ENCODE measurements at places on chromosomes 2 and 18. TPM values are rescaled to one million over a fixed set of nuclear protein-coding genes. Genes with fewer than 3 reads are reported as not detected.

DNA sequence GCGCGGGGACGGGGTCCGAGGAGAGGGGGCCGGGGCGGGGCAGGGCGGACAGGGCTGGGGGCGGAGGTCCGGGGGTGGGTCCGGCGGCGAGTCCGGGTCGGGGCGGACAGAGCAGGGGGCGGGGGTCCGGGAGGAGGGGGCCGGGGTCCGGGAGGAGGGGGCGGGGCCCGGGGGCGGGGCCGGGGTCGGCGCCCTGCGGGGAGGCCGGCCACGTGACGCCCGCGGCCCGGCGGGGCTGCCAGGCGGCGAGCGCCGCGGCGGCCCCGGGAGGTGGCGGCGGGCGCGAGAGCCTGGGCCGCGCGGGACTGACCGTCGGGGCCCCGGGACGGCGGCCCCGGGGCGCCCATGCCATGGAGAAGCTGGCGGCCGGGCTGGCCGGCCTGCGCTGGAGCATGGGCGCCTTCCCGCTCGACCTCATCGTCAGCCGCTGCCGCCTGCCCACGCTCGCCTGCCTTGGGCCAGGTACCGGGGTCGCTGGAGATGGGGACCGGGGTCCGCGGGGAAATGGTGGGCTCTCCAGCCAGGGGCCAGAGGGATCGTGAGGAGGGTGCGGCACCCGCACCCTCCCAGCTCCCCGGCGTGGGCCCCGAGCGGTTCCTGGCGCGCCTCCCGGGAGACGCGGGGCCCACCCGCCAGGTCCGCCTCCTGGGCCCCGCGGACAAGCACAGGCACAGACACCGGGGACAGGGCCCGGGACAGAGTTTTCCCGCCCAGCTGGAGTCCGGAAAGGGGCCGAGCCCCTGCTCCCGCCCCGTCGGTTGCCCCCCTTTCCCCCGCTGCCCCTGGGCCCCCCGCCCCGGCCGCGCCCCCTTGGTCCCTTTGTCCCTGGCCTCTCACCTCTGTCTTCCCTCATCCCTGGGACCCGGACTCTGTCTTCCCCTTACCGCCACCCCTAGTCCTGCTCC is at the start of gene GAREM2:
GAREM2 (plus strand) TSS at position 218 of the 905 bp plus-strand sequence; CDS start at position 351, 133 bp downstream.
- DNase-seq, result no peak

DNA sequence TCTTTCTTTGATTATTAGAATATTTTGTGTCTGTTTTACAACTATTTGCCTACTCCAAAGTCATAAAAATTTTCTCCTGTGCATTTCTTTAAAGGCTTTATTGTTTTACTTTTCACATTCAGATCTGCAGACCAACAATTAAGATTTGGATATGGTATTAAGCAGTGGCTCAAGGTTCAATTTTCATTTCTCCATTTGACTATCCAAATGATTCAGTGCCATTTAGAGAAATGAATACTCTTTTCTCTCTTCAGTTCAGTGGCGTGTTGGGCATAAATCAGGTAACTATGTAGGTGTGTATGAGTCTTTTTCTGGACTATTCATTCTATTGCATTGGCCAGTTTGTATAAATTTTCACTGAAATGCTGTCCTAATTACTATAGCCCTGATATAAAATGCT is 57.3 kb upstream of the IL1R1 start:
- no peak for DNase-seq

- DNase-seq, result no peak
Measured at GRCh38 chr2:234841321-234842015, 110.3 kb upstream of the SH3BP4 start.

Gene ICOS
- 187 TPM for total RNA-seq

- DNase-seq, result no peak
Measured at GRCh38 chr2:98914713-98915580, 21.1 kb downstream of the CRACDL start.

DNA sequence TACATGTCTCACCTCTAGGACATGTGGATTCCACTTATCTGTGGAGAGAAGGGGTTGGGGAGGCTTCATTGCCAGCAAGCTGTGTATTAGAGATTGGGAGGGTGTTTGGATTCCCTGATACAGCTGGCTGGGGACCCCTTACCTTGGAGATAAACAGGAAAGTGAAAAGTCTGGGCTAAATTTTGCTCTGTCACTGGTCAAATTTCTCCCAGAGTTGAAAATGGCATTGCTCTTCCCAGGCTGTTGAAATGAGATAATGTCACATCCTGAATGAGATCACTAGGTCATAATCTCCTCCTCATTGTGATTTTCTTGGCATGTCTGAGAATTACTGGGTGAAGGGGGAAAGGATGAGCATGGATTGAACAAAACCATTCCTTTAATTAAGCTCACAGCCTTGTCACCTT is 265.0 kb upstream of the PARD3B start:
- no peak for DNase-seq

DNA sequence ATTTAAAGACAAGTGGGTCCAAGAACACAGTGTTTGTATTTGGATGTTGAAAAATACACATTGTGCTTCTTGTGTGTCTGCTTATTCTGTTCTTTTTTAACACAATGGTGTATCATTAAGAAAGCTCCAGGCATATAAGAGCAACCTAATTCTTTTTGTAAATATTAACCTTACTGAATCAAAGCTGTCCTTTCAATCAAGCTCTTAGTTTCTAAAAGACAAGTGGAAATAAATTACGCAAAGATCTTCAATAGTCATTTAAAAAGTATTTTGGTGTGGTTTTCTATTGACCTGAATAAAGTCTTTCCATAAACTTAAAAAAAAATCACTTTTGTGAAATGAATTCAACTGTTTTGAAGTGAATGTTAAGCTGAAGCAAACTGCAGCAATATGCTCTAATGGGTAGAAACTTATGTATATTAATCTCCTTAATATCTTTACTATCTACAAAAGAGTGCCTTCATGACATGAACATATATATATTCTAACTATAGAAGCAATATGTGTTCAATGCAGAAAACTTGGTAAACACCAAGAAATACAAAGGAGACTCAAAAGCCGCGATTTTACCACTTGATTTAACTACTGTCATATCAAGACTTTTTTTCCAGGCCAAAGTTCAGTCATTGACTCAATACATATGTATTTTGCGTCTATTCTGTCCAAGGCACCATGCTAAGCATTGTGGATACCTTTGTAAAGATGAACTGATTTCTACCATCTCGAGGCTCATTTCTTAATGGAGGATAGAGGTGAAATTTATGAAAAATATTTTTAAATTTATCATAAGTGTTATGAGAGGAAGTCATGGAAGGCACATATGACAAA is 97.7 kb downstream of the ARHGAP15 start:
- DNase-seq, result no peak

DNA sequence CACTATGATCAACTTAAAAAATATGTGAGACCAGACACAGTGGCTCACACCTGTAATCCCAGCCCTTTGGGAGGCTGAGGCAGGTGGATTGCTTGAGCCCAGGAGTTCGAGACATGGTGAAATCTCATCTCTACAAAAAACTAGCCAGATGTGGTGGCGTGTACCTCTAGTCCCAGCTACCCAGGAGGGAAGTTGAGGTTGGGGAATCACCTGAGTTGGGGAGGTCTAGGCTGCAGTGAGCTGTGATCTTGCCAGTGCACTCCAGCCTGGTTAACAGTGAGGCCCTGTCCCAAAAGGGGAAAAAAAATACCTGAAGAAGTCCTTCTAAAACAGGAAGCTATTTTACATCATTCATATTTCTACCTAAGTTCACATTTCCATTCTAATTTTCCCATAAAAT is 144.0 kb downstream of the EML6 start:
- no peak for DNase-seq

DNA sequence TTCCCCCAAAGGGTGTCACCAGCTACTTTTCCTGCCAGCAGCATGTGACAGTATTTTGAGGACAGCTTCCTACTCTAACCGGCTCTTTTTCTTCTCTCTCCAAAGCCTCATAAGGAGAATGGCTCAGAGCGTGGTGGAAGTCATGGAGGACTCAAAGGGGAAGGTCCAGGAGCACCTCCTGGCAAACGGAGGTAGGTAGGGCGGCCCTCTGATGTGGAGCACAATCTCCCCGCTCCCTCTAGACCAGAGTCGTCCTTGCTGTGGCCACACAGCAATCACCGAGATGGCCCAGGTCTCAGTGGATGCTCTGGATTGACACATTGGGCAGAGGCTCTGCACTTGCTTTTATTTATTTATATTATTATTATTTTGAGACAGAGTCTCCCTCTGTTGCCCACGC is 32.4 kb downstream of the ATP6V1C2 start:
- DNase-seq, result no peak

DNA sequence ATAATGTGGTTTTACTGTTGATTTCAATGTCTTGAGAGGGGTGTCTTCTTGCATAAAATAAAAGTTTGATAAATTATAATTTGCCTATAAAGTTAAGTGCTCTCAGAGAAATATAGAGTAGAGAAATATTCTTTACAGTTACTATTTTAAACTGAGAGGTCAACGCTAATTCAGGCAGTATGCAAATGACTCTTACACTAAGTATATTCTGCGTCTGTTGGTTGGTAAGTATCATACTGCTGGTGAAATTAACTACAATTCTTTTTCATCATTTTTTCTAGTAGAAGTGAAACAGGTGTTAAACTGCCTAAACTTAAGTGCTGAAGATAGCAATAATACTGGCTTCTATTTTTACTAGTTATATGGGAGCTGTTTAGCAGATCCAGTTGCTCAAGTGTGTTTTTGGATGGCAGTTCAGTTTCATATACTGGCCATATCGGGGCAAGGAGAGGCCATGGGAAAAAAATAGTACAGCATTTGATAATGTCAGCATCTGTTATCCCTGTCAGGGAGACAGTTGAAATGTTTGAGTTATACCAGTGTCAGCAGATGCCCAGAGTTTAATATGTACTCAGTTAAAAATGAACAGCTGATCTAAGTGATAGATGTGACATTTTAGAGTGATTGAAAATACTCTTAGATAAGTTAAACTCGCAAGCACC is 86.2 kb downstream of the MIB1 start:
- DNase-seq, result no peak

Gene GALNT3
- 3.2 TPM for total RNA-seq

- DNase-seq, result no peak
Measured at GRCh38 chr2:133817680-133818566, 249.7 kb upstream of the NCKAP5 start.

DNA sequence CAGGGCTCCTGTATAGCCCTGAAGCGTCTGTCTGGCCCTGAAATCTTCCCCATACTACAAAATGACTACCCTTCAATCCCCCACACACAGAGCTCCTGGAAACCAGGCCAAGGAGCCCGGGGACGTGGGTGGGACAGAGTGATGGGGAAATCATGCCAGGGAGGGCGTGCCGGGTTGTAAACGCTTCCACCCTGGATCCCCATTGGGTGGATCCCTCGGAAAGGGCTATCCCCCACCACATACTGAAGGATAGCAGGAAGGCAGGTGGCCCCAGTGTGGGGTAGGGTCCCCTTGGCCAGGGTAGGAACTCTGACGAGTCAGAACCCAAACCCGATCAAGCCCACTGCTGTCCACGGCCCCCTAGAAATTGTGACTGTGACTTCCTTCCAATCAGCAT is 91.7 kb downstream of the INHBB start:
- DNase-seq, result no peak

- no peak for DNase-seq
Measured at GRCh38 chr2:46278952-46279351, 18.3 kb upstream of the EPAS1 start.

Gene PHOSPHO2
- 3.4 TPM for total RNA-seq

DNA sequence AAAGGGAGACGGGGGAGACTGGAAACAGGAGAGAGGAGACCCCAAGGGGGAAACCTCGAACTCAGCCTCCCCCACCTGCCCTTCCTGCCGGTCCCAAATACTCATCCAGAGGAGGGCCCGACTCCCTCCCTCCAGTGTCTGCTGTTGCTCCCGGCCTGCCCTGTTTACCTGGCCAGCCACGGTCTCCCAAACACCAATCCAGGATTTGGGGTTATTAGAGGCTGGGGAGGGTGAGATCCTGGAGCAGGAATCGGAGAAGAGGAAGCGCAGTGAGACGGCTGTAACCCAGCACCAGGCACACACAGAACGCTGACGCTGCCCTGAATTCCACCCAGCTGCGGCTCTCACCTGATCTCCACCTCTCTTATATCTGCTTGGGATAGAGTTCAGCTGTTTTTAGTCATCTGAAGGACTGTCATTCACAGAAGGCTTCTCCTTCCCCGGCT is 213.0 kb downstream of the TNS1 start:
- DNase-seq, result no peak

DNA sequence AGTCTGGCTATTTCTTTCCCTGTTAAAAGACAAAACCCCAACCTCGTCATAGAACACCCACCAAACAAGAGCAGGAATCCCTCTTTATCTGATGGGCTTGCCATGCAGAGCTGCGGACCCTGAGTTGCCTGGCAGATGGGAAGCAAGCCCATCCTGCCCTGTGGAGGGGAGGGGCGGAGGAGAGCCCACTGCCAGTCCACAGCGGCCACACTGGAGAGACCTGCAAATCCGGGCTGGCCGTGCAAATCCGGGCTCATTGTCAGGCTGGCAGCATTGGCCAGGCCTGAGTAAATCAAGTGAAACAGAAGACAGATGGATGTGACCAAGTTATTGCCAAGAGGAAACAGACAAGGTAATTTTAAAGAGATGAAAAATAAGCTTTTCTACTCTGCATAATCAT is 22.0 kb downstream of the MYL12B start:
- no peak for DNase-seq

DNA sequence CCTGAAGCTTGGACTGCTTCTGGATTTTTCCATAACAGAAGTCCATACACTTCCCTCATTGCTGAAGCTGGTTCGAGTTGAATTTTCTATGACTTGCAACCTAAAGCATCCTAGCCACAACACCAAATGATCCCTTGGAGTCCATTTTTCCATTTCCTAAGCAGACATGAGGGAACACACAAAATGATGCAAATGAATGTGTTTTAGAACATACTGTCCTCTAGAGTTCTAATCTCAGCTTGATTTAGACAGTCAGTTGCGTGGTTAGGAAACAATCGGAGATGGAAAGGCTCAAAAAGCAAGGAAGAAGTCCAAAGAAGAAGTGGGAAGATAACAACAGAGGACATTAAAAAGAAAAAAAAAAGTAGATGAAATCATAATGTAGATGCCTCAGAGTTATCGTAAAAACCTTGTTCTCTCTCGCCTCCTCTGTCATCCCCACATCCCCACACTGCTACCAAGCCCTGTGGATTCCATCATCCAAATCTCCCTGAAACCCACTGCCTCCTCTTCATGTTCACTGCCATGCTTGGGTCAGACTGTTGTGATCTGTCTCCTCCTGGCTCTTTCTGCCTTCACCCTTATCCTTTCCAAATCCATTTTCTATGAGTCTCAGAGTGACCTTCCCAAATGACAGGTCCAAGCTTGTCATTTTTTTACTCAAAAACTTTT is 58.4 kb downstream of the TMEM247 start:
- no peak for DNase-seq

DNA sequence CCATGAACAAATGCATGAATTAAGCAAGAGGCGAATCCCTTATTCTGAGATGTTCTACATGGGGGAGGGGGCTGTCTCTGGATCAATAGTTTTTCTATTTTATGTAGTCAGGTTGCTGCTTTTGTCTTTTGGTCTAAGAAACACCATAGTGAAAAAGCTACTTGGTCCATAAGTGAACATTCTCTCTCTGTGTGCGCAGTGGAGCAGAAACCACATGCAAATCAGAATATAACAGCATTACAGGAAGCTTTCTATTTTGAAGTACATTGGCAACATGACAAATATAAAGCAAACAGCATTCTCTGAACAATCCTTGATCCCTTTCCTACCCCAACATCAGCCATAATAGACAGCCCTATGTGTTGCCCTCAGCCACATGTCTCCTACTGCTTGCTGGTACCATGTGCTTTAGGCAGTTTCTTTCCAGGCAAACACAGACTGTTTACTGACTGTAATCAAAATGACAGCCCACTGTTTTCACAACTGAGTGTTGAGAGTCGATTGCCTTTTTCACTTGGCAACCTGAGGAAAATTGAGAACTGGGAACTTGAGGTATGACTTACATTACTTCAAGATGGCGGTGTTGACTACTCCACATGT is 10.6 kb downstream of the SCN3A start:
- DNase-seq, result no peak
